ENCODE measurements at places on chromosomes 4 and X.

DNA sequence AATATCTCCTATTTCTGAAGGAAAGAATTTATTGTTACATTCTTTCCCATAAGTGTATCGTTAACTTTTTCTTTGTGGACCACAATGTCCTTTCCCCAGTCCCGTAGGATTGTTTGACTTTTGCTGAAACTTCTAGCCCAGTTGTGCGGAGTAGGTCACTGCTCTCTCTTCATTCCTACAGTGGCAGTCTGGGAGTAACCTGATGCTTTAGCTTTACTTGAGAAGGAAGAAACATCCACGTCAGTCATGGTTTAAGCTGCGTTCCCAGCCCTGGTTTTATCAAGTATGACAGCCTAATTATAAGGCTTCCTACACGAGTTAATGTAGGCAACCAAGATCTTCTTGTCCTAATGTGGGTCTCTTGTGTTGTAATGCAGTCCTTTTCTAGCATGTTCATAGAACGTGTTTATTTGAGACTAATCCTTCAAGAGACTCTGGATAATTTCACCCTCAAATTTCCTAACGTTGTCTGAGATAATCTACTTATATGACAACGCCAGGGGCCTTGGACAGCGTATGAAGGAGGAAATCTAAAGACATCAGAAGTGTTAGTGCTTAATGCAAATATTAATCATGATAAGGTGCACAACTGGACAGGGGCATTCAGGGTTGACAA is 40.8 kb upstream of the GRPR start:
- DNase-seq = no peak

- no peak for DNase-seq
Observed at GRCh38 chrX:103360092-103360491, 3.8 kb downstream of the TCEAL9 start.

GRCh38 chr4:100721490-100721889 is 203.7 kb upstream of the EMCN start:
- no peak for DNase-seq

DNA sequence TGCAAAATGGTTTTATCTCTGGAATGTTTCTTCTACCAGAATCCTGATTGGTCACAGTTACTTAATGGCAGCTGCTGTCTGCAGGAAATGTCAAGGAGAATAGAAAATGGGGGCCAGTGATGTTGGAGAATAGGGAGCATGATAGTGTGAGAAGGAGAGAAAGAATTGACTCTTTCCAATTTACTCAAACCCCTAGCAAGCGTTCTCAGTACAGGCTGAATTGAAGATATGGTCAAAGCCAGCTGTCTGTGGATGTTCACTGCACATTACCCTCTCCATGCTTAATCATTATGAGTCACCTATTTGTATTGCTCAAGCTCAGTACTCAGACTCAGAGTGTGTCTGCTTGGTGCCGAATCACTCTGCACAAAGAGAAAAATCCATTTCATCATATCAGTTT is 57.8 kb upstream of the FAM47B start:
- DNase-seq = no peak

DNA sequence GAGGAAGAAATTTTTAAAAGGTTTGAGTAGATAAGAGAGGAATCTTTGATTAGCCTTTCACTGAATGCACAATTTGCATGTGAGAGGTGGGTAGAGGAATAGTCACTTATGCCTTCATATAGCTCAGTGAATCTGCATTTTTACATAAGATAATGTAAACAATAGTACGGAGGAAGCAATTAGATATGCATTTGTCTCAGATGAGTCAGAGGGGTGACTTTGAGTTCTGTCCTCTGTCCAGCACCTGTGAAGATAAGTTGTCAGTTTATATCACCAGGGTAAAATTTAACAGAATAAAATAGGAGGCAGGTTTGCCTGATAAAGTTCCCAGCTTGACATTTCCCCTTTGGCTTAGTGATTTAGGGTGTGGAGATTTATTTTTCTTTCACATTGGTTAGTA is 841.9 kb downstream of the PCDH18 start:
- no peak for DNase-seq
